ENCODE measurements at places on chromosomes 3 and 15. TPM values are rescaled to one million over a fixed set of nuclear protein-coding genes. Genes with fewer than 3 reads are reported as not detected.

GRCh38 chr3:57952651-57953050 is 55.6 kb upstream of the FLNB start:
- H3K4me3 ChIP-seq, result no peak overlapping the region
- H3K27me3 ChIP-seq, result no peaks in the 10 kb centered on the region
- peaks cover 22% of the 10 kb centered on the region for H3K4me1 ChIP-seq

- H3K36me3 ChIP-seq, result peaks cover 7% of the 10 kb centered on the region
- no peaks in the 10 kb centered on the region for H3K27me3 ChIP-seq
- no peak overlapping the region for H3K27ac ChIP-seq
- no peak overlapping the region for H3K4me3 ChIP-seq
Measured at GRCh38 chr3:71570546-71570945, 13.0 kb downstream of the FOXP1 start.

- H3K27ac ChIP-seq, result no peak overlapping the region
- H3K27me3 ChIP-seq, result no peaks in the 10 kb centered on the region
- H3K4me1 ChIP-seq, result no peaks in the 10 kb centered on the region
Measured at GRCh38 chr3:31610700-31611275, 78.1 kb downstream of the STT3B start.

DNA sequence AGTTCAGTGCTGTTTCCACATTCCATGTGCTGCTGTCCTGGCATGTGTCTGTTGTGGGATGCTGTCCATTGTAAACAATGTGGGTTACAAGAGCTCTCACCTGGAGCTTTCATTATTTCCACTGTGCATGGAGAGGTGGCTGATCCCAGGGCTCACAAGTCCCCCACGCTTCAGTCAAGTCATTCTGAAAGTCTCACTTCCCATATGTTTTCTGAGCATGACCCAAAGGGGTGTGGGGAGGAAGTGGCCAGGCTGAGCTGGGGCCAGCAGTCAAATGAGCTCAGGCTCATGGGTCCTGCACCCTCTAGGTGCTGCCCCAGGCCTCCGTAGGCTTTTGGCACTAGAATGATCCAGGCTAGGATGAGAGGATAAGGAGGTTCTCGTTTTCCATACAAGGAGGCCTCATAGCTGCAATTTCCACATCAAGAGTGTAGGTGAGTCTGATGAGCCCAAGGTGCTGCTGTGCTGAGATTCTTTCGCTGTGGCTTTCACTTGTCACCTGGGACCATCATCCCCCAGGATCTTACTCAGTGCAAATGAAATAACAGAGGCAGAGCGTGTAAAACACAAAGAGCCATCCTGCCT is 22.0 kb downstream of the STARD5 start:
- no peaks in the 10 kb centered on the region for H3K27me3 ChIP-seq
- H3K4me3 ChIP-seq, result no peak overlapping the region
- H3K27ac ChIP-seq, result no peak overlapping the region
- peaks cover 29% of the 10 kb centered on the region for H3K36me3 ChIP-seq
- H3K4me1 ChIP-seq, result peaks cover 2% of the 10 kb centered on the region

- H3K36me3 ChIP-seq, result no peaks in the 10 kb centered on the region
- H3K27ac ChIP-seq, result no peak overlapping the region
- H3K4me3 ChIP-seq, result no peak overlapping the region
- no peaks in the 10 kb centered on the region for H3K27me3 ChIP-seq
- no peaks in the 10 kb centered on the region for H3K4me1 ChIP-seq
Measured at GRCh38 chr3:30113906-30114305, 492.5 kb upstream of the TGFBR2 start.

GRCh38 chr3:151998744-151999143 is 125.3 kb downstream of the SUCNR1 start:
- no peaks in the 10 kb centered on the region for H3K36me3 ChIP-seq
- H3K4me1 ChIP-seq, result peaks cover 2% of the 10 kb centered on the region
- H3K27me3 ChIP-seq, result no peaks in the 10 kb centered on the region

Gene SUCNR1
- total RNA-seq, result not detected

Gene GABRA5
- total RNA-seq, result 8.3 TPM

- H3K36me3 ChIP-seq, result no peaks in the 10 kb centered on the region
- no peak overlapping the region for H3K4me3 ChIP-seq
- DNase-seq, result no peak
- no peak overlapping the region for H3K27ac ChIP-seq
- no peaks in the 10 kb centered on the region for H3K27me3 ChIP-seq
Measured at GRCh38 chr3:181541414-181541813, 170.3 kb upstream of the SOX2 start.

Gene PIF1
- 5.3 TPM for total RNA-seq

Gene SH2D7
- not detected for total RNA-seq

Gene SNX22
- under 0.01 TPM for total RNA-seq

Gene LMAN1L
- total RNA-seq, result not detected

DNA sequence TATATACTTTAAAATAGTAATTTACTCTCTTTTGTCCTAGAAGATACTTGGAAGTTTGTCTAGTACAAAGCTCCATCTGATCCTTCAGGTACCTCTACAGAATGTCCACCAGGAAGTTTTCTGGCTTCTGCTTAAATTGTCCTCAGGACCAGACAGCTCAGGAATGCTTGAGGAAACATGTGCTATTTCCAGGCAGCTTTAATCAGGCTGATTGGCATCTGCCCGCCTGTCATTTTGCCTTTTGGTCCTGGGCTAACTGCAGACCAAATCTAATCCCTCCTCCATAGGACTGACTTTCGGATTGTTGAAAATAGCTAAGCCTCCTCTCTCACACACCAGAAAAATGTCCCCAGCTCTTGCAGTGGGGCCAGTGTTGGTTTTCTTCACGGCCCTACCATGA is 113.4 kb upstream of the RGMA start:
- DNase-seq, result no peak
- H3K27ac ChIP-seq, result no peak overlapping the region
- no peak overlapping the region for H3K4me3 ChIP-seq

Gene BAHD1
- total RNA-seq, result 3.6 TPM

Gene TUSC7
- total RNA-seq, result not detected

DNA sequence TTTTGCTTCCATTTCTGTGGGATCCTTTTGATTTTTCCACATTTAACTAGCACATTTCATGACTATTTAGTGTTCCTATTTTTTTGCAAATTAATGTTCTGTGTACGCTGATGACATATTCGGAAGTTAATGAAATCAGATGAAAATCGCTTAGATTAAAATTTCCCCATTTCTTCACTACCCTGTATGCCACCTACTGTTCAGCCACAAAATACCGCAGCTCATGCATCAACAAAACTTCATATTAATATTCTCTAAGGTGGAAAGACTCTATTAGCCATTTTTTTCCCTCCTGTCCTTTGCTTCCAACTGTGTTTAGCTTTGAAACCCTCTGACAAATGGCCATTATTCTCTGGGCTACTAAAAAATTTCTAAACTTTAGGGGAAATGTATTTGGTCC is 300.6 kb downstream of the MECOM start:
- no peak overlapping the region for H3K4me3 ChIP-seq
- DNase-seq, result no peak
- no peak overlapping the region for H3K27ac ChIP-seq
- no peaks in the 10 kb centered on the region for H3K36me3 ChIP-seq
- no peaks in the 10 kb centered on the region for H3K27me3 ChIP-seq

DNA sequence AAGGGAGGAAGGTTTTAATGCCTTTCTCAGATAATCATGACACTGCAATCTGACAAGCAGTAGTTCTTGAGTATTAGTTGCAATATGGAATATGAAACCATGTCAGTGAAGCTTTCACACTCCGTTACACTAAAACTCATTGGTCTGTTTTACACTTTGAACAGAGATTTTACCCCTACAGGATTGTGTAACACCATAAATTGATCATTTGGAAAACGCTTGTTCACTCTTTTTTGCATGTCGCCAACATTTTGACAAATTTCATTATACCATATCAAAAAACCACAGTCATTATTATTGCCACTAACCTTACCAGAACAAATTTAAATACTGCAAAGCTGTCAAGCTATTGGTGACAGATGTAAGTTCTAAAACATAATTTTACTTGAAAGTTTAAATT is 404.8 kb upstream of the THBS1 start:
- no peaks in the 10 kb centered on the region for H3K27me3 ChIP-seq
- no peaks in the 10 kb centered on the region for H3K36me3 ChIP-seq
- no peak for DNase-seq
- no peak overlapping the region for H3K4me3 ChIP-seq
- H3K27ac ChIP-seq, result no peak overlapping the region
- peaks cover 27% of the 10 kb centered on the region for H3K4me1 ChIP-seq

DNA sequence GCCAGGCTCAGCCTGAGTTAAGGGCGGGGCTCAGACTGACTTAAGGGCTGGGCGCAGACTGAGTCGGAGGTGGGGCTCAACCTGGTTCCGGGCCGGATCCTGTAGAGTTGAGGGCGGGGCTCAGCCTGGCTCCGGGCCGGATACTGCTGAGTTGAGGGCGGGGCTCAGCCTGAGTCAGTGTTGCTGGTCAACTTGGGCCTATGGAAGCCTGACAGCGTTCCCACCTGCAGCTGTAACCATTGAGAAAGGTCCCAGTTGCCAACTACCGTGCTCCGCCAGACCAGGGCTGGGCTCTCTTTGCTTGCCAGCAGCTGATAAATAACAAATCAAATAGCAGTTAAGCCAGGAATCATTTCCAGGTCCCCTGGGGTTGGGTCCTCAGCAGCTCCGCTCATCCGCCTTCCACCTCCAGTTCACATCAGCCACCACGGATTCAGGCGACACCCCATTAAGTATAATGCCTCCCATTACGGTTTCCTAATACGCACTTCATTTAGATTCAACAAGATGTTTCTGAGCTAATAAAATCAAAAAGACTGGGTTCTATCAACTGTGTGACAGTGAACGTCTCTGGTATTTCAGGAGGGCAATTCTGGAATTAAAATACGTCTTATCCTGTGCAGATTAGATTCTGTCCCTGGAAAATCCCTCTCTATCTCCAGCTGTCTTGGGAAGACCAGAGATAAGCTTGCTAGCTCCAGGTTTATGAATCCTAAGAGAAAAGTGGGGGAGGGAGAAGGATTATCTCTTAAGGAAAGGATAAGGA is 7.3 kb downstream of the GRIP2 start:
- H3K27ac ChIP-seq, result no peak overlapping the region
- no peak overlapping the region for H3K4me3 ChIP-seq
- no peak for DNase-seq
- H3K36me3 ChIP-seq, result no peaks in the 10 kb centered on the region

Gene CD200R1
- total RNA-seq, result under 0.01 TPM

Gene KBTBD13
- not detected for total RNA-seq

Gene ETFA
- total RNA-seq, result 159 TPM

Gene THRB
- under 0.01 TPM for total RNA-seq

- H3K36me3 ChIP-seq, result peaks cover 37% of the 10 kb centered on the region
- no peaks in the 10 kb centered on the region for H3K27me3 ChIP-seq
- no peak overlapping the region for H3K4me3 ChIP-seq
- H3K27ac ChIP-seq, result peak overlapping the region; percentile 49
Measured at GRCh38 chr15:67101911-67102598, 36.7 kb downstream of the SMAD3 start.

DNA sequence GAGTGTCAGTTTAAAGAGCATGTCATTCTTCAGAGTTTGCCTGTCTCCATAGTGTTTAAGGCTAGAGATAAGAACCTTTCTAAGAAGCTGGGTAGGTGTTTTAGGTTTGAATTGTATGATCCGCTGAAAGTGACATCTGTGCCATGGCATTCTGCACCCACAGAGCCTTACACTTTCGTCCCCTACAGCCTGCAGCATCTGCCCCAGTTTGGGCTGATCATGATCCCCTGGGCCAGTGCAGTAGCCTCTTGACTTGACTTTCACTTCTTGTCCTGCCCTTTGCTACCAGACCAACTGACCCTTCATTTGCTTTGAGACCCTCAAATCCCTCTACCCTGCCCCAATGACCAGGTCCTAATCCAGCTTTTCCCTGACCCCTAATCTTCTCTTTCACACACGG is 81.6 kb downstream of the SOX14 start:
- H3K4me1 ChIP-seq, result no peaks in the 10 kb centered on the region
- no peaks in the 10 kb centered on the region for H3K36me3 ChIP-seq
- H3K27ac ChIP-seq, result no peak overlapping the region
- H3K4me3 ChIP-seq, result no peak overlapping the region
- DNase-seq, result no peak

DNA sequence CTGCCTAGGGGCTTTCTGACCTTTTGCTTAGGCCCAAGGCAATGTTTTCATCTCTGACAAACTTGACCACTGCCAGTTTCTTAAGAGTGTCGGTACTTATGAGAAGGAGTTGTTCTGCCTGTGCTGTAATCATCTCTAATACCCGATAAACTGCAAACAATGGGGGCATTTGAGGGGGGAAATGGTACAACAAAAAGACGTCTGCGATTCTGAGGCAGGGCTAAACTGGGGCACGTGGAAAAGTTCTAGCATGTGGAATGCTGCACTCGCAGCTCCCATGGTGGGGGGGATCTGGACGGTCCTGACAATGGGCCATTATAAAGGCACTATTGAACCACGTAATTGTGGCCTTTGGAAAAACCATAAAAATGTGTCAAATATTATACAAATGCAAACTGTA is 73.1 kb upstream of the SAMMSON start:
- no peak for DNase-seq
- no peaks in the 10 kb centered on the region for H3K27me3 ChIP-seq
- no peaks in the 10 kb centered on the region for H3K36me3 ChIP-seq
- no peak overlapping the region for H3K4me3 ChIP-seq

DNA sequence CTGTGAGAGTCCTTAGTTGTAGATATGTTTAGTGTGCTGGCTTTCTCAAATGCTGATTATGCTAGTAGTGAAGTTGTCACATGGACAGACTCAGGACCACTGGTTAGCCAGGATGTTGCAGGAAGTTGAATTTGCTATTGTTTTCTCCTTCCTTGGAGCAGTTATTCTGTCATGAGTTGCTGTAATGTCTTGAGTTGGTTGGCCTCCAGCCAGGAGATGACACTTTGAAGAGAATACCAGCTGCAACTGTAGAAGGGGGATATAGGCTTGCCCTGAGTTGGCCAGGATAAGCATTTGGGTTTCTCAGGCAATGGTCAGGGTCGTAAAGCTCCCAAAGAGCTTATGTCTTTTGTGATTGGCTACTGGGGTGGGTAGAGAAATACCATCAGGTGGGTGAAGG is 206.7 kb downstream of the ZNF621 start:
- H3K4me3 ChIP-seq, result no peak overlapping the region
- no peaks in the 10 kb centered on the region for H3K36me3 ChIP-seq
- no peak for DNase-seq
- H3K4me1 ChIP-seq, result no peaks in the 10 kb centered on the region
- H3K27ac ChIP-seq, result no peak overlapping the region
- no peaks in the 10 kb centered on the region for H3K27me3 ChIP-seq

DNA sequence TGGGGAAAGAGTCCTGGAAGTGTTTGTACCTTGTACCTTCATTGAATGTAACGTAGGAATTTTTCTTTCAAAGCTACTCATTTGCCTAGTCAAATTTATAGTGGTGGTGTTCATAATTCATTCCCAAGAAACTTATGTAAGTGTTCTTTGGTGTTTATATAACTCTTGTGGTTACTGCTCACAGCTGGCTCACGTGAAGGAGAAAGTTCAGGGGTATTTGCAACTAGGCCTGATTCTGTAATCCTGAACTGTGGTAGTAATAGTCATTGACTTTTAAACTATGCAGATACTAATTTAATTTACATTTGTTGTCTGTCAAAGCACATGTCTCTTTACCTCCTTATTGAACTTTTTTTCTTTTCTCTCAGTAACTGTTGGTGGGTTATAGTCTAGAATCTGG is 50.5 kb upstream of the TEX264 start:
- peak; percentile 83 for DNase-seq
- H3K4me1 ChIP-seq, result peaks cover 20% of the 10 kb centered on the region
- no peaks in the 10 kb centered on the region for H3K27me3 ChIP-seq
- no peaks in the 10 kb centered on the region for H3K36me3 ChIP-seq
- no peak overlapping the region for H3K4me3 ChIP-seq
